ENCODE measurements at places on chromosomes 12 and 14. TPM values are rescaled to one million over a fixed set of nuclear protein-coding genes. Genes with fewer than 3 reads are reported as not detected.

Gene GLIPR1L2
- total RNA-seq, result 0.14 TPM

Gene DLGAP5
- 48.5 TPM for total RNA-seq

Gene COX8C
- not detected for total RNA-seq

Gene SALL2
- 0.79 TPM for total RNA-seq

Gene RNU4-1
- not detected for total RNA-seq

Gene ACVRL1
- 664 TPM for total RNA-seq

Gene ABCB9
- total RNA-seq, result 10.3 TPM

Gene LBHD2
- not detected for total RNA-seq

Gene PTMS
- total RNA-seq, result 61.3 TPM

Gene CD163L1
- 1.3 TPM for total RNA-seq

Gene LALBA
- total RNA-seq, result not detected

Gene SLC38A1
- 66.2 TPM for total RNA-seq

Gene RPS6KL1
- total RNA-seq, result 11.5 TPM

Gene ESPL1
- total RNA-seq, result 14.6 TPM

Gene GPRC5D
- total RNA-seq, result 0.11 TPM

Gene SSPN
- 2.0 TPM for total RNA-seq

Gene CCDC197
- total RNA-seq, result not detected

Gene PRPH
- total RNA-seq, result 0.26 TPM

Gene CCDC196
- not detected for total RNA-seq

All from pulmonary artery endothelial cell (primary cell).